Lower lobe of right lung (tissue), 2 donors: ENCODE measurements at places on chromosomes 1 and 21.

DNA sequence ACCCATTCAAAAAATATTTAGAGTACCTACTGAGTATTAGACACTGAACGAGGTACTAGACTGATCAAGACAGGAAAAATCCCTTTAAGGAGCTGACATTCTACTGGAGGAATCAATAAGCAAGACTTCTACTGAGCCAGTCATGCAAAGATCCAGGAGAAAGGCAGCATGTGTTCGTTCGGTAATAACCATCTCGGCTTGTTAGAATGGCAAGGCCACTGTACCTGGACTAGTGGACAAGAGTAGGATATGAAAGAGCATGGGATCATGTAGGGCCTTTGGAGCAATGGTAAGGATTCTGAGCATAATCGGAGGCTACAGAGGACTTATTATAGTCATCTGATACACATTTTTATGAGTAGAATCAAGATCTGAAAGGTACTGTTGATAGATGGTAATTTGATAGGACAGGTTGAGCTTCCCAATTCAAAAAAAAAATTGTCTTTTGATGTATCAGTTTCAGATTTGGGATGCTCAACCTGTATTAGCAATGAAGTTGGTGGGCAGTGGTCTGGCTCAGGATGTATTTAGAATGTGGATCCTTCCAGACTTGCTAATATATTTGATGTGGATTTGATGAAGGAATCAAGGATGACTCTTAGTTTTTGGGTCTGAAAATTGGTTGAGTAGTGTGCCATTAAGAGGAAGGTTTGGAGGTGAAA lies 2.3 kb downstream of the COX20 start:
- DNase-seq: no peak
- H3K4me3 ChIP-seq: no peak overlapping the region
- H3K27me3 ChIP-seq: no peaks in the 10 kb centered on the region
- peaks cover 50% of the 10 kb centered on the region for H3K4me1 ChIP-seq
- peaks cover 37% of the 10 kb centered on the region for H3K36me3 ChIP-seq
- H3K27ac ChIP-seq: no peak overlapping the region

- H3K27ac ChIP-seq: no peak overlapping the region
- peaks cover 32% of the 10 kb centered on the region for H3K36me3 ChIP-seq
- H3K4me1 ChIP-seq: peaks cover 12% of the 10 kb centered on the region
- DNase-seq: no peak
- no peak overlapping the region for H3K4me3 ChIP-seq
Observed at GRCh38 chr1:147167365-147167764, 4.9 kb downstream of the PRKAB2 start.

GRCh38 chr1:28779751-28780408 lies 32.1 kb upstream of the OPRD1 start:
- H3K36me3 ChIP-seq: no peaks in the 10 kb centered on the region
- H3K4me1 ChIP-seq: peaks cover 2% of the 10 kb centered on the region
- no peak for DNase-seq
- H3K4me3 ChIP-seq: no peak overlapping the region
- no peak overlapping the region for H3K27ac ChIP-seq

GRCh38 chr1:6823793-6824192 lies 38.5 kb downstream of the CAMTA1 start:
- no peaks in the 10 kb centered on the region for H3K36me3 ChIP-seq
- H3K27me3 ChIP-seq: no peaks in the 10 kb centered on the region
- no peak overlapping the region for H3K4me3 ChIP-seq
- DNase-seq: no peak
- H3K27ac ChIP-seq: no peak overlapping the region

GRCh38 chr1:115320377-115320776 lies 17.7 kb downstream of the NGF start:
- no peaks in the 10 kb centered on the region for H3K36me3 ChIP-seq
- DNase-seq: no peak
- H3K27me3 ChIP-seq: no peaks in the 10 kb centered on the region
- H3K4me3 ChIP-seq: no peak overlapping the region

GRCh38 chr1:162564762-162565218 lies 3.3 kb downstream of the UAP1 start:
- peaks cover 20% of the 10 kb centered on the region for H3K36me3 ChIP-seq
- H3K4me3 ChIP-seq: no peak overlapping the region
- H3K27me3 ChIP-seq: no peaks in the 10 kb centered on the region

DNA sequence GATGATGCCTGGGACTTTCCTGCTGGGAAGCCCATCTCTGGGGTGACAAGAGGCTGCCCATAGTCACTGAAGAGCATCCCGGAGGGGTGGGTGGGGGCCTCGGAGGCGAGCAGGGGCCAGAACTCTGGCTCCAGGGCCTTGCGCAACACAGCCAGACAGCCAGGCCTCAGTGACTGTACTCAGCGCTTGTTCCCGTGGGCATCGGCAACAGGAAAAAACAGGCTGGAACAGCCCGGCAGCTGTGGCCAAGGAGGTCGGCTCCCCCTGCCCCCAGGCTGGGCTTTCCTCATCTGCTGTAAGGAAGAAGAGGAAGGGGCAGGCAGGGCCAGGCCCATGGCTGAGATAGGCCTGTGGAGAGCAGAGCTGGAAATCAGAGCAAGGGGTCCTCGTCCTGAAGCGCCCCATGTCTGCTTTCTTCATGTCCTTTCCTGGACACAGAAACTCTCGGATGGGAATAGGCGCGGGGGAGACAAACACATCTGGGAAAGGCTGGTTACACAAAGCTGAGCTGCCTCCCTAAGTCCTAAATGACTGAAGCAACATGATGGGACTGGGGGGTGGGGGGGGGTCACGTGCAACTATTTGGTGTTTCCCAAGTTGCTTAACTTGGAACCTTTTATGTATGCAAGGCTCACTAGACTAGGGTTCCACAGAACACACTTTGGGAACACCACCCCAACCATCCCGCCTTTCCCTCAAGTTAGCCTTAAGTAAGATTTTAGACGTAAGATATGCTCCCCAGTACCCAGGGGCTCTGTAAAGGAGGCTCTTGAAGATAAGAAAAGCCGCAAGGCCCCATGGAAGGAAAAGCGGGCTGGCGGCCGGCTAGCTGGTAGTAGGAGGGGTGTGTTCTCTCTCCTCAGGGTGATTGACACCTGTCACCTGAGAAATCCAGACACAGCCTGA lies 30.7 kb downstream of the HSPG2 start:
- H3K27ac ChIP-seq: peak overlapping the region; percentile 74
- no peaks in the 10 kb centered on the region for H3K36me3 ChIP-seq
- H3K4me3 ChIP-seq: no peak overlapping the region
- no peaks in the 10 kb centered on the region for H3K27me3 ChIP-seq

GRCh38 chr1:41435570-41436178 lies 48.8 kb downstream of the EDN2 start:
- H3K36me3 ChIP-seq: no peaks in the 10 kb centered on the region
- H3K27me3 ChIP-seq: peaks cover 7% of the 10 kb centered on the region
- H3K4me3 ChIP-seq: no peak overlapping the region
- H3K4me1 ChIP-seq: peaks cover 20% of the 10 kb centered on the region
- DNase-seq: peak; percentile 29

- H3K27me3 ChIP-seq: no peaks in the 10 kb centered on the region
- peak overlapping the region; percentile 19 for H3K27ac ChIP-seq
- peaks cover 28% of the 10 kb centered on the region for H3K4me1 ChIP-seq
- no peak overlapping the region for H3K4me3 ChIP-seq
Observed at GRCh38 chr1:227429447-227430359, 111.4 kb upstream of the CDC42BPA start.

GRCh38 chr1:212458817-212459216 lies 26.1 kb downstream of the NENF start:
- H3K36me3 ChIP-seq: no peaks in the 10 kb centered on the region
- no peak overlapping the region for H3K27ac ChIP-seq
- H3K4me3 ChIP-seq: no peak overlapping the region

- H3K27me3 ChIP-seq: no peaks in the 10 kb centered on the region
- H3K4me3 ChIP-seq: no peak overlapping the region
- no peaks in the 10 kb centered on the region for H3K4me1 ChIP-seq
- H3K36me3 ChIP-seq: no peaks in the 10 kb centered on the region
Observed at GRCh38 chr1:233364026-233364425, 36.5 kb downstream of the MAP3K21 start.

DNA sequence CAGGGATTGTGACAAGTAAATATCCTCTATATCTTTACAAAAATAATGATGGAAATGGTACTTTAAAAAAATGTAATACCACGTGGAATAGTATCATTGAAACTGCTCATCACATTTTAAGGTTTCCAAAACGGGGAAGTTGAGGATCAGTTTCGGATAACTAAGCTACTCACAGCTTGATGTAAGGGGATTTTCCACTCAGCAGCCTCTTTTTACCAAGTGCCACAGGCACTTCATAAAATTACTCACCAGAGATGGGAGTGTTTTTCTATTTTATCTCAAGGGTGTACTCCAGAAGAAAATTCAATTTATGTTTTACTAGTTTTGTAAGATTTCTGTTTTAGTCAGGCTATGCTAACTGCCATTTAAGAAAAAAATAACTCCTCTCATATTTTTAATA lies 91.7 kb downstream of the TPR start:
- no peak overlapping the region for H3K27ac ChIP-seq
- DNase-seq: no peak
- no peaks in the 10 kb centered on the region for H3K27me3 ChIP-seq
- H3K36me3 ChIP-seq: no peaks in the 10 kb centered on the region
- no peak overlapping the region for H3K4me3 ChIP-seq

- no peaks in the 10 kb centered on the region for H3K27me3 ChIP-seq
- H3K27ac ChIP-seq: peak overlapping the region; percentile 5
- peaks cover 66% of the 10 kb centered on the region for H3K4me1 ChIP-seq
- no peak for DNase-seq
- H3K36me3 ChIP-seq: no peaks in the 10 kb centered on the region
Observed at GRCh38 chr1:15956150-15956549, 19.8 kb downstream of the ZBTB17 start.

DNA sequence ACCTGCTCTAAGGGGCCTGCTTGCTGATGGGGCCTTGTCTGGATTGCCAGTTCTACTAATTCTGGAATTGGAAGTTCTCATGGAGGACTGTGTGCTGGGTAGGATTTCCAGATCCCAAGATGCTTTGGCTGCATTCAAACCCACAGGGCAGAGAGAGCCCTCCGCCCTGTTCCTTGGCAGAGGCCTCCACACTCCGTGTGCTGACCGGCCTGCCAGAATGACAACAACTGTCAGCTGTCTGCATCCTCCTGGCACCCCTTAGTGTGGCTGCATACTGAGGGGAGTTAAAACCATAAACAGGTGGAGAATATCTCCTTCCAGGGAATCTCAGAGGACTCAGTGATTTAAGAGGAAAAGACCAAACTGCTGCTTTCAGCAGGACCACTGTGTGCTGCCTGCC lies 60.7 kb downstream of the ADARB1 start:
- no peak for DNase-seq
- no peaks in the 10 kb centered on the region for H3K27me3 ChIP-seq
- peaks cover 40% of the 10 kb centered on the region for H3K4me1 ChIP-seq
- peaks cover 7% of the 10 kb centered on the region for H3K36me3 ChIP-seq
- no peak overlapping the region for H3K4me3 ChIP-seq
- no peak overlapping the region for H3K27ac ChIP-seq

DNA sequence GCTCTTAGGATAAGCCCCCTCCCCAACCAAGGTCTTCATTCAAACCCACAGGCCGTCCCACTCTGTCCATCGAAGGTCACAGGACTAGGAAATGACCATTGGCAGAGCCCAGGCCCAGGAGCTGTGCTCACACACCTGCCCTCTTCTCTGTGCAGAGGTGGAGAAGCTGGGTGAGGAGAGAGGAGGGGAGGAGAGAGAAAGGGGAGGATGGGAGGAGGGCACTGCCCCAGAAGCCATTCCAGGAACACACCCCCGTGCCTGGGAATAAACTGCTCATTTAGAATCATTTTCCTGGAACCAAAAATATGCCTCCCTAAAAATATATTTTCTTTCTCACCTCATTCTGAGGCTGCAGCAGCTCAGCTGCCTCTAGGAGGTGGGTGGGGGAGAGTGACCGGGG lies 6.4 kb upstream of the SDC3 start:
- H3K4me3 ChIP-seq: no peak overlapping the region
- DNase-seq: no peak
- no peaks in the 10 kb centered on the region for H3K27me3 ChIP-seq
- H3K27ac ChIP-seq: no peak overlapping the region

GRCh38 chr1:112901387-112901786 lies 54.6 kb downstream of the SLC16A1 start:
- H3K36me3 ChIP-seq: no peaks in the 10 kb centered on the region
- no peaks in the 10 kb centered on the region for H3K27me3 ChIP-seq
- no peak overlapping the region for H3K27ac ChIP-seq

DNA sequence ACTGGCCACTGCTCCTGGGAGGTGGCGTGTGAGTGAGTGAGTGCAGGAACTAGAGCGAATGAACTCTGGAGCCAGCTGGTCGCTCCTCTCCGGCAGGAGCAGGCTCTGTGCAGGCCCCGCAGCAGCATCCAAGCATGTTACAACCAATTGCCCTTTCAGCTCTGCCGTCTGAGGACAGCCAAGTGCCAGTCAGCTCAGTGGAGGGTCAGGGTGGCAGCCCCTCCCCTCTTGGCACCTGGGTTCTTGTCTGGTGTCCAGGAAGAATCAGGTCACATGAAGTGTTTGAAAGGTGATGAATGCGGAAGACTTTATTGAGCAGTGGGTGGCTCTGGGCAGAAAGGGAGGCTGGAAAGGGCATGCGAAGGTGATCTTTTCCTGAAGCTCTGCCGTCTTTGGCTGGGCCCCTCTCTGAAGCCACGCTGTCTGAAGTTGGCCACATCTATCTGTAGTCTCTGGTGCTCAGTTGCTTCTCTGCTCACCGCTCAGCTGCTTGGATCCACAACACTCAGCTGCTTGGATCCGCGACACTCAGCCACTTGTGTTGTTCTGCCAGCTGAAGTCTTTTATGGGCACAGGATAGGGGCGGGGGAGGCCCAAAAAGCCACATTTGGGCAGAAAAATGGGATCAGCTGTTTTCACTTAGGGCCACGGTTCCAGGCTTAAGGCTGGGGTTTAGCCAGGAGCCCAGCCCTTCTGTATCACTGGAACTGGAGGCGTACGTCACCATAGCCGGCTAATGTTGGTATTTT lies 139.8 kb downstream of the ADSS2 start:
- no peaks in the 10 kb centered on the region for H3K36me3 ChIP-seq
- H3K27me3 ChIP-seq: no peaks in the 10 kb centered on the region
- no peak for DNase-seq
- no peak overlapping the region for H3K4me3 ChIP-seq
- H3K27ac ChIP-seq: no peak overlapping the region

DNA sequence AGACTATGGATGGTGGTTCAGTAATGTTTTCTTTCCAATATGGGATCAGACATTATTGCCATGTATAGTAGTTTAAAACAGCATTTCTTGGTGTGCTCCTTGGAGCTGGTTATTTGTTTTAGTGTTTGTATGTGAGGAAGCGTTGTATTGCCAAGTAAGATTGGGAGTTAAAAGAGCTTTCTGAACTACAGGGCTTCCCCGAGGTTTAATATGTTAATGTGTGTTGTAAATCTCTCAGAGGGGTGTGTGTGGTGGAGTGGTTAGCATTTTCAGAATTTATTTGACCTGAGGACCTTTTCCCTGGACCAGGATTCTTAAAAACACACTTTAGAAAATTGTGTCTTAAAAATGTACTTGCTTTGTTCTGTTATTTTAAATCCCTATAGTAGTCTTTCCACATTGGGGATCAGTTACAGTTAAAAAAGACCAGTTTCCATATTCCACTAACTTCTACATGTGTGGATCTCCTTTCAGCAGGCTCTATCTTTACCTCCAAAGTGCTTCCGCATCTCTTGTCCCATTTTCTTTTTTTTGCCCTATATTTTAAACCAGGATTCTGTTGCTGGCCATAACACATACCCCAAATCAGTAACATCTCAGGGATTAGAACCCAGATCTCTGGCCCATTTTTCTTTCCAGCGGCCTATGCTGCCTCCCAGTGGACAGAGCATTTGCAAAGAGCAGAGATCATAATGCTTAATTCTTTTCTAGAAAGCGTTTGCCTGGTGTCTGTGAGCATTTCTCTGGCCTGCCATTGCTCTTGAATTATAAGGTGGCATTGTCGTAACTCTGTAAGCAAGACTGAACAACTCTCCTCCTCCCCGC lies 58.6 kb downstream of the PBX1 start:
- H3K27ac ChIP-seq: no peak overlapping the region
- H3K4me1 ChIP-seq: peaks cover 34% of the 10 kb centered on the region
- H3K4me3 ChIP-seq: no peak overlapping the region
- H3K27me3 ChIP-seq: no peaks in the 10 kb centered on the region
- no peaks in the 10 kb centered on the region for H3K36me3 ChIP-seq
